Cortex of kidney (tissue), 1 donor: ENCODE measurements at places on chromosomes 5 and 9.

DNA sequence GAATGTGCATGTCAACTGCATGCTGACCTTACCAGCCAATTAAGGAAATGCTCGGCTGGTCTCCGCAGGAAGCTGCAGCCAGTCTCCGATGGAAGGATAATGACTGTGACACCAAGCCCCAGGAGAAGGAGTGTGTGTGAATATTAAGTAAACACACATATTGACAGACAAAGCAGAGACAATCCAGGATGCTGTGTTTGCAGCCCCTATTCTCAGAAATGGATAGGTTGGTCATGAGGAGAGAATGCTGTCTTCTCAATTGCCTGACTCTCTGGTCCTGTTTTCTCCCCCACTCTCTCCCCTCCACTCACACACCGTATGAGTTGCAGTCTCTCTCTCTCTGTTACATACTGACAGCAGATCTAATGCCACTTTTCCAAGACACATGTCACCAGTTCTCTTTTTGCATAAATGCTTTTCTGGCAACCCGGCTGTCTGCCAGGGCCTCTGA lies 85.7 kb downstream of the EPB41L4A start:
- DNase-seq: no peak

GRCh38 chr5:109506556-109506955 lies 96.8 kb upstream of the PJA2 start:
- no peak for DNase-seq

- no peak for DNase-seq
Measured at GRCh38 chr5:359301-359897, 37.9 kb downstream of the AHRR start.

- DNase-seq: no peak
Measured at GRCh38 chr9:1721196-1721595, 294.0 kb upstream of the SMARCA2 start.

DNA sequence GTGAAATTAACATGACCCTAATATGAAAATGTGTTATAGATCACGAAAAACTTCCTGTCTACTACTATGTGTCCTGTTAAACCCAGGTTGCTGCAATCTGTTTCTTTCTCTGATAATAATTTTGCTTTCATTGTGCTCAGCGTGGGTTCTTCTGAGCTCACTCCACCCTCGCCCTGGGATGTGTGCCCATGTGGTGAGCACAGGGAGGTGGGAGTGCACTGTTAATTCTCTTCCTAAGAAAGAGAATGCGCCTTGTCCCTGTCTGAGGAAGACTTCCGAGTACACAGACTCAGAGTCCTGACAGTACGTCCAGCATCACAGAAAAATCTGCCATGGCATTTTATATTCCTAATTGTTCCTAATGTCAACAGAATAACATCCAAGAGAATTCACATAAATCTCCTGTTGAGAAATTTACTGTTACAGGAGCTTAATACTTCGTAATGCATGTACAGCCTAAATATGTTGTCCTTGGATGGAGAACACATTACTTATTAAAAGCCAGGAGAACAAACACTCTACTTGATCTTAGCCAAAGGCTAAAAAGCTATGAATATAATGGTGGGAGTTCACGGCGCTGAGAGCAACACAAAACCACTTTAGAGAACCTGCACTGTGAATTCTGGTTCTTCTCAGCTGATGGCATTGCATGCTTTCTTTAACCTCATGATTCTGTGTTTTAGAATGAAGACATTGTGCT lies 102.6 kb downstream of the PDE4D start:
- DNase-seq: no peak

GRCh38 chr5:165425594-165425993 lies 1920.2 kb downstream of the MAT2B start:
- DNase-seq: no peak

GRCh38 chr9:137749511-137749910 lies 128.1 kb upstream of the CACNA1B start:
- no peak for DNase-seq

- no peak for DNase-seq
Measured at GRCh38 chr5:27267209-27267824, 228.9 kb upstream of the CDH9 start.

DNA sequence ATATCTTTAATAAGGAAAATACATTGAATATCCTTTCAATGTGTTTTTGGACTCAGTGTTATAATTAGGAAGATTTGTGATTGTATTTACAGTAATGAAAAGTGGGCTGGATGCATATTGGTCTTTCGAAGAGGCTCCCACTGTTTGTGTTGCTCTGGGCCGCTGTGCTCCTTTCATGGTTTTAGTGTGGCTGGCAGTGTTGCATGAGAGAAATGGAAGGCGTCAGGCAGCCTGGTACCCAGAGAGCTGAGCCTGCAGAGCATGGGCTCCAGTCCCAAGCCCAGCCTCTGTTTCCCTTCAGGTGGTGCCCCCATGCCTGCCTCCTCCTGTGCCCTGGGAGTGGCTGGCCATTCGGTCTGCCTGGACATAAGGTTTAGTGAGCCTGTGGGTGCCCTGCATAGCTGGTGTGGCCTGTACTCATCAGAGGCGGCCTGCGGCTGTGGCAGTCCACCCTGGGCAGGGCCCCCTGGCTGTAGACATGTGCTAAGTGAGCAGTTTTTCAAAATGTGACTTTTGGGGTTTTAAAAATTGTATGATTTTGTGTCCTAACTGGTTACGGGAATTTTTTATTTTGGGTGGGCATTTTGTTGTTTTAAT lies 27.4 kb upstream of the FAM120AOS start:
- no peak for DNase-seq
